ENCODE measurements at places on chromosomes 2 and 18.

- no peak for DNase-seq
Measured at GRCh38 chr2:159139216-159139933, 147.1 kb downstream of the WDSUB1 start.

DNA sequence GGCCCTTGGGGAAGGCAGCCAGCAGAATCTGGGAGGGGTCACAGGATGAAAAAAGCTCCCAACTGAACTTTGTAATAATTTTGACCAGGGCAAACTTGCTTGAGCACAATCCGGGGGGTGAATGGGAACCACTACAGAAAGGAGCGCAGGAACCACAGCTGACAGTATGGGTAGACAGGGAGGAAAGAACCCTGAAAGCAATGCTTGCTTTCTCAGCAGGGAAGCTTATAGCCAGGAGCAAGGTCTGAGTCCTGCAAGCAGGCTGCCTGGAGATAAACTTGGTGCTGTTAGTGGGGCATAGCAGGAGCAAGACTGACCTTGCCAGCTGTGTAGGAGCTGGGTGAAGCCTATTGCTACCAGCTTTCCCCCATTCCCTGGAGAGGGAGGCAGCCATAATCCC lies 195.2 kb downstream of the MTCL1 start:
- no peak for DNase-seq

GRCh38 chr18:42100248-42100647 lies 145.2 kb downstream of the PIK3C3 start:
- no peak for DNase-seq

- DNase-seq = no peak
Measured at GRCh38 chr18:46222093-46222492, 117.9 kb downstream of the HAUS1 start.

DNA sequence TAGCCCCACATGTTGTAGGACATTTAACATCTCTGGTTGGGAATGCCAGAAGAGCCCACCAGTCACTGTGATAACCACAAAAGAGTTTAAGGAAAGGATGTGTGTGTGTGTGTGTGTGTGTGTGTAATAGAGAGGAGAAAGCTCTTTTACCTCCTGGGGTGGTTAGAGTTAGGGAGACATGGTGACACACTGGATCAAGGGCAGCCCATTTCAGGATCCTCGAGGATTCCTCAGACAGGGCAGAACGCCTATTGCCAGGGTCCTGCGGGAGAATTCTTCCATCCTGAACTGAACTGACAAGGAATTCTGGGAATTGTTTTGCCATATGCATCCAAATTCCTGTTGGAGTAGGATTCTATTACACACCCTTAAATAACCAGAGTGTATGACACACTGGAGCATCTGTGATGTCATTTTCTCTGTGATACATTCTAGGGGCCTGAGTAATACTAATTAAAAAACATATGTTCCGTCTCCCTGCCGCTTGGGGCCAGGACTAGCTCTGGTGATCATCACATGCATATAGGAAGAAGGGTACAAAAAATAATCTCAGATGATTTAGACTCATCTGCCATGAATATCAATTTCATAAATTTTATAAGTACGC lies 156.4 kb upstream of the MMADHC start:
- no peak for DNase-seq

GRCh38 chr2:104844807-104845551 lies 8.9 kb upstream of the POU3F3 start:
- DNase-seq = no peak

DNA sequence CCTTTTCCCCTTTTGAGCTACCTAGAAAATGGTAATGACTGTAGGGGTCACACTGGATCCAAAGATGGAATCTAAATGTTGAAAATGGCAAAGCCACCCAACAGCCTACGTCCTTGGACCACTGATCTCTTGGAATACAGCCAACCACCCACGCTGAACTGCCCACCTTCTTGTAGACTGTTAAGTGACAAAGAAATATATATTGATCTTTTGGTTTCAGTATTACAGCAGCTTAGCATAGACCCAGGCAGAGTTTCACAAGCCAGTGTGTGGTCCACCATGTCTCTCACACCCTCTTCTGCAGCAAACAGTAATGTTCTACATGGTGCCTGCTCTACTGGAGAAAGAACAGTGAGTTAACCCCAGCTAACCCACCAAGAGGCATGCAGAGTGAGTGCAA lies 20.2 kb downstream of the CACNB4 start:
- no peak for DNase-seq

DNA sequence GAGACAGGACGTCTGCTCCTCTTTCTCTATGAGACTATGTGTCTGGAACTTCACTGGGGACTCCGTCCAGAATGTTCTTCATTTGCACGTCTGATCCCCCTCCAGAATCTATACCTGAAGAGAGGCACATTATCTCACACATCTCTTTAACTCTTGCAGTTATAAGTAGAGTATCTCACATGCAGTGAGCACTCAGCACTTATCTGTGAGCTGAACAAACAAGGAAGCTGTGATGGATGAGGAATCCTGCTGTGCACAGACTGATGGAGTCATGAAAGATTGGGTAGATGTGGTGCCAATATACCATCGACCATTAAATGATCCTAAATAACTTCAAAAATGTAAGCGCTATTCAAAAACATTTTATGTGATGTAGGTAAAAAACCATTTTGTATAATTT lies 888.3 kb upstream of the CELF4 start:
- no peak for DNase-seq

GRCh38 chr2:106115250-106115649 lies 78.9 kb downstream of the UXS1 start:
- no peak for DNase-seq

- DNase-seq = no peak
Measured at GRCh38 chr2:223937535-223937934, 7.6 kb downstream of the WDFY1 start.

DNA sequence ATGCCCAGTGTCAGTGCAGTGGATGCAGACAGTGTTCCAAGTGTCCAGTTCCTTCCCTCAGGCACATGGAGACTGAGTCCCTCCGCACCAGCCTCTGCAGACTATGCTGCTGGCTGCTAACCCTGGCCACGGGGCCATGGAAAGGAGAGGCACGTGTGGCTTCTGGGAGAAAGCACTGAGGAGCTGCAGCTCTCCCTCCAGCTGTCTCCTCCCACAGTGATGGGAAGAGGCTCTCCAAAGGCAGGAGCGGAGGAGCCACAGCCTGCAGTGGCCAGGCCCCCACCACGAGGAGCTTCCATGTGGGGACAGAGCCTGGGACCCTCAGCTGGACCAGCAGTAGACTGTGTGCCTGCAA lies 141.1 kb downstream of the NDUFA10 start:
- no peak for DNase-seq

DNA sequence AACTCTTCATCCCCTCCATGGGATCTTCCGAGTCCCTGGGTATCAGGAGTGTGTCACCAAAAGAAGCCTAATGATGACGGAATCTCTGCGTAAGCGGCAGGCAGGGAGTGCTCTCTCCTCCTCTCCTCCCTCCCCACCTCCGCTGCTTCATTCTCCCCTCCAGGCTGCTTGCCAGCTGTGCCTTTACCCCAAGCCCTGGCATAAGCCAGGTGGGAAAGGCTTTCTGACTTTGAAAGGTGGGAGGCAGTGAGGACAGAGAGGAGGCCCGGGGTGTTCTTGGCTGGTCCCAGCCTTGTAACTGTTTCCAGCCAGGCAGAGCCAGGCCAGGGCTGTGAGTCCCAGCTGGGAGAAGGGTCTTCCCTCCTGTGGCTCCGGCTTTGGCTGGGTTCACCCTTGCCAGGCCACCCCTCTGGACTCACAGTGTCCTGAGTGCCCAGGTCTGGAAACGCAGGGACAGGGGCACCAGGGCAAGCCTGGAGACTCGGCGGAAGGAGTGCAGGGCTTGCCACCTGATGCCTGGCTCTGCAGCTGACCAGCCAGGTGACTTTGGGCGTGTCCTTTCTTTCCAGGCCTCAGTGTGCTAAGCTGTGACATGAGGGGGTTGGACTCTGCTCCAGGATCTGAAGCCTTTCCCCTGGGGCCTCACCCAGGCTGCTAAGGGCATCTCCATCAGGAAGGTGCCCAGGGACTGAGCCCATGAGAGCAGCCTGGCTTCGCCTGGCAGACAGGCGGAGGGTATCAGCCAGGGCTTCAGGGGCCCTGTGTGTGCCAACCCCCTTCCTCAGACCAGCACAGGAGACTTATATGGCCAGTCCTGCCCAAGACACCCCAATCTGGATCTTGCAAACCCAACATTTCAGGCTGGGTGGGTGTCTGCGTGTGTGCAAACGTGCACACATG lies 32.7 kb upstream of the HPCAL1 start:
- DNase-seq = no peak

DNA sequence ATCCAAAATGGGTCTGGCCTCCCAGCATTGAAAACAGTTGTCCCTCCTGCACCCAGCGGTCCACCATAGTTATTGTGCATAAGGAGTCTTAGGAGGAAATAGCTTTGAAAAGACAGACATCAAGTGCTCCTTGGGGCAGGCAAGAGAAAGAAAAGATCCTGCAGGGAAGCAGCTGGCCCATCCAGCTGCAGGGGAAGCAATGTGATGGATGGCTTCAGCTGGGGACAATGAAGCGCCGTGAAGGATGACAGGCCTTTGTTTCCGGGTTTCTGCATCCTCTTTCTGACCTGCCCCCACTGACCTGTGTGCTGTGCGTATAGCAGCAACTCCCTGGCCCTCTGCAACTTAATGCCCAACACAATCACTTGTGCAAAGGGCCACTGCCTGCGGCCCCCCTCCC lies 142.9 kb upstream of the NCKAP5 start:
- no peak for DNase-seq

GRCh38 chr2:44974064-44974715 lies 32.7 kb downstream of the SIX3 start:
- DNase-seq = no peak

- DNase-seq = no peak
Measured at GRCh38 chr2:134185639-134186038, 68.2 kb upstream of the MGAT5 start.

DNA sequence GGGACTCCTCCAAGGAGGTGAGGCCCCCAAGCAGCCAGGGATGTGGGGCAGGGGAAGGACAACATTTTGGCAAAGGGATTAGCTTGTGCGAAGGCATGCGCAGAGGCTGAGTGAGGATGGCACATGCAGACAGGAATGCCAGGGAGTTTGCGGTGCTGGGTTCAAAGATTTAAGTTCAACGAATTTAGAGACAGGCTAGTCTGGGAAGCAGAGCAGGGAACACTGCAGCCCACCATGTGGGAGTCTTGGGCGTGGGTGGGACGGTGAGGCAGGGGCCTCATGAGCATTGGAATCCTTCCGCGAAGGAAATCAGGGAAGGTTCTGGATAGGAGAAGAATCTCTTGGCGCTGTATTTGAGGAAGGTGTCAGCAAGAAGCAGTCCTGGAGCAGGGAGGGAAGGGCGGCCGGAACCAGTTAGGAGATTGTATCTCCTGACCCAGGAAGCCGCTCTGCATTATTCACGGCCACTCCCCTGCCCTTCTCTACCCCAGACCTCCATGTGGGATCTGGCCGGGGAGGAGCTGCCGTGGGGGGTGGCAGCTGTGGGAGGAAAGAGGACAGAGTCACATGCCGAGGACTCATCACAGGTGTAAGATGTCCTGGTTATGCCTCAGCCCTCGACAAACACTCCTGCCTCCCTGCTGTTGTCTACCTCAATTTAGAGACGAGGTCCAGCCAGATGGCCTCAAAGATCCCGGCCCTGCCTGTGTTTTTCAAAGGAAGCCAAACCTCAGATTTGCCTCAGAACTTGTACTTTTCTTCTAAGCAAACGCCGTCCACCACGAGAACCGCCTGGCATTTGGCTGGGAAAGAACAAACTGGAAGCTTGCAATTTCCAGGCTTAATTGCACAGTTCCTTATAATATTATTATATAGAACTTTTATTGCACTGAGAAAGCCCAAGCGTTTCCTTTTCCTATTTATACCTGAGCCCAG lies 123.7 kb upstream of the SMAD2 start:
- no peak for DNase-seq

GRCh38 chr18:66119347-66119746 lies 368.5 kb downstream of the CDH7 start:
- no peak for DNase-seq

GRCh38 chr2:104465981-104466380 lies 387.9 kb upstream of the POU3F3 start:
- DNase-seq = no peak

- no peak for DNase-seq
Measured at GRCh38 chr18:62028715-62029114, 135.9 kb upstream of the RNF152 start.

GRCh38 chr18:8781671-8782070 lies 76.3 kb downstream of the MTCL1 start:
- DNase-seq = no peak

DNA sequence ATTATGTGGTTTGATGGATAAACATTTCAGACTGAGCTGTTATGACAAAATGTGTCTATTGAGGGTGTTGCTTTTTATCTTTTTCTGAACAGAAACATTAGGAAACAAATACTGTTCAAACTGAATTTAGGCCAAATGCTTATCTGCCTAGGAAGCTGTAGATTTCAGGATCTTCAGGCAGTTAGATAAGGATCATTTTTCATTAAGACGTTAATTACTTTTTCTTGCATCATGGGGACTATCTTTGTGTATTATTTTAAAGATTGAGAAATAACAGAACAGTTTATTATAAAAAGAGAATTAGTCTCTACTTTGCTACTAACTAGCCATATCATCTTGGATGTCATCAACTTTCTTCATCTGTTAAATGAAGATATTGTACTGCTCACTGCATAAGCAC lies 107.5 kb downstream of the TTC27 start:
- no peak for DNase-seq

GRCh38 chr2:98020992-98021713 lies 25.4 kb upstream of the TMEM131 start:
- DNase-seq = no peak

GRCh38 chr18:79875931-79876461 lies 75.5 kb downstream of the SLC66A2 start:
- DNase-seq = no peak

GRCh38 chr2:99734236-99734635 lies 244.4 kb upstream of the REV1 start:
- DNase-seq = no peak

DNA sequence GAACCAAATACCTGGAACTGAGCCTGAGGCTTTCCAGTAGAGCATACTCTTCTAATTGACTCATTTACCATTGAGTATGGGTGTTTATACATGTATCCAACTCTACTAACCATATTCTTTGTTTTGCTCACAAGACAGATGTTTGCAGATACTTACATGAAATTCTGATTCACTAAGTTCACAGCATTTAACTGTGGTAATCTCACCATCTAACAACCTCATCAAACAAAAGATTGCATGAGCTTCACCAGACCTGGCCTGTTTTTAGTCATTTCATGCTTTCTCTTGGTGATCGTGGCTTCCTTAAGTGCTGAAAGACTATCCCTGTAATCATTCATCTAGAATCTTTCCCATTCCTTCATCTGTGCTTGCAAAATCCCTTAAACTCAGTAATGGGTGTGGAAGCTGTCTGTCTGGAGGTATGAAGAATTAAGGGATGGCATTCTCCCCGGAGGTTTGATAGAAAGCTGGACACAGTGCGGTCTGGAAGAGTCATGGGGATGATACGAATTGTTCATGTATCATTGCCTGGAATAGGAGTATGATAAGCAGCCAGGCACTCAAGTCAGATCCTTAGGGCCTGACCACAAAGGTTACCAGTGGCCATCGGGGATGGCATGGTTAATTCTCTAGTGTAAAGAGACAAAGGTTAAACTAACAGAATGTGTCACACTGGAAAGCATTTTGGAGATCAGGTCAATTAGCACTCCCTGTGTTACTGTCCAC lies 42.0 kb upstream of the IL1R1 start:
- no peak for DNase-seq

- DNase-seq = no peak
Measured at GRCh38 chr18:60003610-60004185, 103.9 kb downstream of the PMAIP1 start.

- no peak for DNase-seq
Measured at GRCh38 chr2:26615860-26616705, 25.1 kb downstream of the CIB4 start.

GRCh38 chr2:99898336-99899048 lies 243.9 kb downstream of the AFF3 start:
- DNase-seq = no peak
